Aorta (tissue), 5 donors: ENCODE measurements at places on chromosomes 12 and 14. TPM values are rescaled to one million over a fixed set of nuclear protein-coding genes. Genes with fewer than 3 reads are reported as not detected.
A peak's percentile ranks its signal among the peaks of the same experiment; 100 is the strongest.

- H3K27me3 ChIP-seq, result no peaks in the 10 kb centered on the region
- no peak for DNase-seq
- no peaks in the 10 kb centered on the region for H3K4me1 ChIP-seq
- H3K4me3 ChIP-seq, result no peak overlapping the region
- no peaks in the 10 kb centered on the region for H3K36me3 ChIP-seq
Measured at GRCh38 chr12:69150083-69150795, 89.1 kb upstream of the CPSF6 start.

GRCh38 chr12:13293096-13293495 lies 96.6 kb downstream of the EMP1 start:
- no peak for DNase-seq
- H3K4me1 ChIP-seq, result no peaks in the 10 kb centered on the region
- H3K4me3 ChIP-seq, result no peak overlapping the region
- no peaks in the 10 kb centered on the region for H3K36me3 ChIP-seq
- no peak overlapping the region for H3K27ac ChIP-seq

DNA sequence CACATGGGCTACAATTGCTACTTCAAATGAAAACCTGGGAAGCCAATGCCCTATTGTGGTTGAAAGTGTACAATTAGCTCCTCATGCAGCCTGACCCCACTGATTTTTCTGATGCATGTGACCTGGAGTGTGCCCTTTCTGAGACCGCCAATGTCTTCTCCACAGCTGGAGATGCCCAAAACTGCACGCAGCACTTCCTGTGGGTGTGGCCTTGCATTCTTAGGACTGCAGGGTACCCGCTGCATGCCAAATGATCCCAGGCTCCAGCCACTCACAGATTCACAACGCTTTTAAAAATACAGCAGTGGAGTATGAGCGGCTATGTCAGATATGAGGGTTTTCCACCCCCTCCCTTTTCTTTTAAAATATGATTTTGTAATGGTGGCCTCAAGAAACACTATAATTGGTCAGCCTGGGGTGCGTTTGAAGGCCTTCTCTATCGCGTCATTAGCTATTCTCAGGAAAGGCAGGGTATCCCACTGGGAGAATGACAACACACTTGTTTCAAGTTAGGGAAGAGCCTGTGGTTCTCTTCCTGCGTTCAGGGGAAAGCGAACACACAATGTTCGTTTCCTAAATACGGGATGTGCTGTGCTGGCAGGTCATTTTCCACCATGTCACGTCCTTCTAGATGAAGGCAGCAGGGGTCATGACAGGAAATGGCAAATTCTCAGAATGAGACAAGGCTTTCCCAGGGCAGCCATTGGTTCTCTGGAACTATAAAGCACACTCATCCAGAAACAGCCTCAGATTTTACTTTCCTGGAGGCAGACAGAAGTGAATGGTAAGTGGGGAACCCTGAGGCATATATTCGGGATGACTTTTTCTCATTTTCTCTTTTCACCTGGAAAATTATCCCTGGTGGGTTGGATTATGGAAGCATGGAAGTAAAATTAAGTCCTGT lies at the start of gene APOLD1:
TSS of gene APOLD1 (plus strand) at position 749 of the 904 bp plus-strand sequence. CDS start at position 782, 33 bp downstream.
- no peaks in the 10 kb centered on the region for H3K36me3 ChIP-seq
- no peaks in the 10 kb centered on the region for H3K4me1 ChIP-seq
- peak; percentile 83 for DNase-seq
- no peaks in the 10 kb centered on the region for H3K27me3 ChIP-seq
- H3K27ac ChIP-seq, result peak within 1 kb of the TSS; percentile 68

DNA sequence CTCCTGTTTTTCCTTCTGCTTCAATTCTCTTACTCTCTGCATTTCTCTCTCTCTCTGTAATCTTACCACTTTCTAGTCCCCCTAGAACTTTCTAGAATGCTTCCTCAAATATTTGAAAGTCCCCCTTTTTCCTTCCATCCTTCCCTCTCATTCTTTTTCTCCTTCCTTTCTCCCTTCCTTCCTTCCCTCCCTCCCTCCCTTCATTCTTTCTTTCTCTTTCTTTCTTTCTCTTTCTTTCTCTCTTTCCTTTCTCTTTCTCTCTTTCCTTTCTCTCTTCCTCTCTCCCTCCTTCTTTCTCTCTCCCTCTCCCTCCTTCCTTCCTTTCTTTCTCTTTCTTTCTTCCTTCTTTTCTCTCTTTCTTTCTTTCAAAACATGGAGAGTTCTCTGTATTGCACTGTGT lies 201.4 kb upstream of the IGF1 start:
- no peaks in the 10 kb centered on the region for H3K36me3 ChIP-seq
- H3K4me1 ChIP-seq, result no peaks in the 10 kb centered on the region
- no peak for DNase-seq
- H3K27me3 ChIP-seq, result no peaks in the 10 kb centered on the region

DNA sequence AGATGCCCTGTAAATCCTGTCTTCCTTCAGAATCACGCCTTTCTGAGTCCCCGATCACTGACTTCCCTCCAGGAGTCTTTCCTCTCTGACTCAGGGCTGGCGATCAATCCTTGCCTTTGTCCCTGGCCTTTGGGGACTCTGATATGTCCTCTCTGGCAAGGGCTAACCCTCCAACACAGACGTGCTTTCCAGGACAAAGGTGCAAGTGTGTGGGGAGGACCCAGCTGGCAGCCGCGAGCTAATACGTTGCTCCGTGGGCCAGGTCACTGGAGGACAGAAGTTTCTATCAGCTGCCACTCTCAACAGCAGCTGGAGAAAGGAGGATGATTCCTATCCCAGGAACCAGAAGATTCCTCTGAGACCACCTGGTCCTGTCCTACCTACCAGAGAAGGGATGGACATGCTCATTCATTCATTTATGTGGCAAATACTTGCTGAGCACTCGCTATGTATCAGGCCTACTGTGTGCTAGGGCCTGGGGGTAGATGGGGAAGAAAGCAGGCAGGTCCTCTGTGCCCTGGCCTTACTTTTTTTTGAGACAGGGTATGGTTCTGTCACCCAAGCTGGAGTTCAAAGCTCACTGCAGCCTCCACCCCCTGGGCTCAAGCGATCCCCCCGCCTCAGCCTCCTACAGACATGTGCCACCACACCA lies 8.5 kb upstream of the SCARB1 start:
- H3K27ac ChIP-seq, result no peak overlapping the region
- H3K4me1 ChIP-seq, result no peaks in the 10 kb centered on the region
- no peaks in the 10 kb centered on the region for H3K36me3 ChIP-seq

GRCh38 chr12:66629138-66629870 lies 49.6 kb downstream of the GRIP1 start:
- no peak overlapping the region for H3K27ac ChIP-seq
- no peak for DNase-seq
- H3K36me3 ChIP-seq, result no peaks in the 10 kb centered on the region

GRCh38 chr12:119013023-119013422 lies 31.7 kb downstream of the SRRM4 start:
- H3K27me3 ChIP-seq, result no peaks in the 10 kb centered on the region
- DNase-seq, result no peak
- no peak overlapping the region for H3K27ac ChIP-seq
- H3K4me1 ChIP-seq, result no peaks in the 10 kb centered on the region

Gene DBX2
- 0.19 TPM for total RNA-seq

Gene ADGRD1
- total RNA-seq, result 59.2 TPM

Gene LRRC10
- not detected for total RNA-seq

Gene CCND2
- total RNA-seq, result 135 TPM
